ENCODE measurements at places on chromosomes 2 and 18. TPM values are rescaled to one million over a fixed set of nuclear protein-coding genes. Genes with fewer than 3 reads are reported as not detected.

Gene CEP192
- 7.8 TPM for total RNA-seq

Gene SERPINB2
- not detected for total RNA-seq

Gene HOXD9
- total RNA-seq: not detected

Gene EFHD1
- 10.8 TPM for total RNA-seq

Gene STAT4
- total RNA-seq: 4.6 TPM

Gene WNT6
- total RNA-seq: not detected

Gene MROH2A
- 7.6 TPM for total RNA-seq

Gene FOXD4L1
- 0.14 TPM for total RNA-seq

Gene GRB14
- total RNA-seq: 28.7 TPM

Gene FBXO15
- total RNA-seq: 0.73 TPM

Gene ASB18
- not detected for total RNA-seq

Gene RUFY4
- total RNA-seq: 0.11 TPM

Gene CYP1B1
- 3.8 TPM for total RNA-seq

Gene RAPGEF4
- total RNA-seq: 14.6 TPM

Gene RMDN2
- total RNA-seq: 15.6 TPM

Gene ARHGAP15
- total RNA-seq: 4.4 TPM

Data from right lobe of liver (tissue), 6 donors.